ENCODE measurements at places on chromosomes 2 and 18.

- no peak for DNase-seq
Observed at GRCh38 chr18:62345909-62346308, 20.8 kb downstream of the TNFRSF11A start.

DNA sequence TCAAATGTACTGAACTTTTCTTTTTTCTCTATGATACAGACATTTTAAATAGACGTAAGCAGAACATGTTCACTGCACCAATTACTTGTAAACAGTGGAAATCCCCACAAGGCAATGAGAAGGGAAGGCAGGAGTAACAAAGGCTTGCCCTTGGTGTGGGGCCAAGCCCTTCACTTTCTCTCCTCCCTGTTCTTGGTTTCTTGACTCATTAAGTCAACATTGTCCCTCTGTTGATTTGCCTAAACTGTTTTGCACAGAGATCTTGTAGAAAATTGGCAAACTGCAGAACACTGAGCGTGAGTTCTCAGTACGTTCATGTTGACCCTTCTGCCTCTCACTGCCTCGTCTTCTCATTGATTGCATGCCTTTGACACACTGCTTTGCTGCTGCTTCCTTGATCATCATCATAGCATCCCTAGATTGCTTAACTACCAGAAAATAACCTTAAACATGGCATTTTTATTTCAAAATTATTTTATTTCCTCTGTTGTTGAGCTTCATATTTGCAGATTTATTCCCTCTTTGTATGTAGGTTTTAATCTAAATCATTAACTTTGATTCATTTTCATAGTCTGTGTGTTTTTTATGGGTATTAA, 257.7 kb downstream of the PTGR3 start:
- DNase-seq = no peak

GRCh38 chr2:40451918-40452605, at the start of gene SLC8A1:
Gene SLC8A1, minus strand, starts transcription at chr2:40452090.
- DNase-seq = no peak

GRCh38 chr2:177430411-177430810, 37.8 kb downstream of the AGPS start:
- DNase-seq = no peak

GRCh38 chr2:26883956-26884355, 36.0 kb downstream of the DPYSL5 start:
- no peak for DNase-seq

DNA sequence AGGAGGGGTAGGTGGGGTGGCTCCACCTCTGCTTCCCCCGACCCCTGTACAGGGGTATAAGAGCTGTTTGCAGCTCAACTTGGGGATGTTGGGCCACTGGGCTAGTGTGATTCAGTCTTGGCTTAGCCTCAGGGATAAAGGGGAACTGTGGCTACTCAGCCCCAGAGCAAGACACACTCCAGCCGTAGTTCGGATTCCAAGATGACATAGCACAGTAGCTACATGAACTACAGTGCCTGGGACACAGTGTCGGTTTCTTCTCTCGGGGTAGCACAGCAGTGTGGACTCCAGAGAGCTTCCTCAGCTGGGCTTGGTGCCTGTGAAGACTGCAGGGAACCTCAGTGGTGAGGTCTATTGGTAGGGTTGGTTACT, 21.1 kb downstream of the CARF start:
- DNase-seq = peak; percentile 11

DNA sequence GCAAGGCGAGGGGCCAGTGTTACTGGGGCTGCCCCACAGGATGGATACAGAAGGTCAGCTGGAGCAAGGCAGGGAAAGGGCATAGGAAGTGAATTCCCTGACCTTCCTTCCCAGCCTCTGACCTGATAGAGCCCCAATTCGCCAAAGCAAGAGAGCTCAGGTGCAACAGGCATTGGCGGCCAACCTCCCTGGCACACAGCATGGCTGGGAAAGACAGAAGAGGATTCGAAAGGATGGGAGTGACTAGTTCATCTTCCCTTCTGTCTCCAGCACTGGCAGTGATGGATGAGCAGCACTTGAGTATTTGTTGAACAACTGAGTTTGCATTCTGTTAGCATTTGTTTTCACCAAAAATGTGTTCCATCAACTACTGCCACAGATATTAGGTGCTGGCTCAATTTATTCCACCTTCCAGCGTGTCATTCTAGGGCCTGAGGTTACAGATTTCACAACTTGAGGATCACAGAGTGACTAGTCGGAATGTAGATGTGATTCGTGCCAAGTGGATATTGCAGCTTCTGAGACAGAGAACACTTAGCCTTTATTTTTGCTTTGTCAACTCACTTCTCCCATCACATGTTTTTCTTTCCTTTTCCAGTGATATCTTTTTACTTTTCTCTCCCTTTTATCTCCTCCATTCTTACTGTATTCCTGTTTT, 6.2 kb downstream of the COPS8 start:
- DNase-seq = no peak

DNA sequence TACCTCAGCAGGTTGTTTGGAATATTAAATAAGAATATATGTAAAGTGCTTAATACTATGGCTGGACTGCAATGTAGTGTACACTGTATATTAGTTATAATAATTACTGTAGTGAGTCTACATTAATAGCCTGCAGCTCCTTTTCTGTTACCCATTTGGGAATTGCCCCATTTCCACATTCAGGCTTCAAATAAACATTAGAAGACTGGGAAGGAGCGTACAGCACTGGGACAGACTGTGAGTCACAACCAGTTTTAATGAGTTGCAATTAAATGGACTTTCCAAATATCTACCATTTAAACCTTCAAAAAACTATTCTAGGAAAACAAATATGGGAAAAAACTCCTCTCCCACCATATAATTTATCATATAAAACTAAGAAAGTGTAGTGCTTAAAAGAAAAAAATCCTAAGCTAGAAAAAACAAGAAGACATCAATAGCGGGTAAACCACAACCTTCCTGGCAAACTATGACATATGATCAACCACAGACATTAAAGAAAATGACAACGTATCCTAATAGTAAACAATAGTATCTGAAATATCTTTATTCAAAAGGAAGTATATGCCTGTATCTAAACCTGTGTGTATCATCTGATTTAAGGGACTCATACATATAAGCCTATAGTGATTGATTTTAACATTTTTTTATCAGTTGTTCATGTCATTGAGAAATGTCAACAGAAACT, 86.1 kb downstream of the TRIP12 start:
- no peak for DNase-seq

DNA sequence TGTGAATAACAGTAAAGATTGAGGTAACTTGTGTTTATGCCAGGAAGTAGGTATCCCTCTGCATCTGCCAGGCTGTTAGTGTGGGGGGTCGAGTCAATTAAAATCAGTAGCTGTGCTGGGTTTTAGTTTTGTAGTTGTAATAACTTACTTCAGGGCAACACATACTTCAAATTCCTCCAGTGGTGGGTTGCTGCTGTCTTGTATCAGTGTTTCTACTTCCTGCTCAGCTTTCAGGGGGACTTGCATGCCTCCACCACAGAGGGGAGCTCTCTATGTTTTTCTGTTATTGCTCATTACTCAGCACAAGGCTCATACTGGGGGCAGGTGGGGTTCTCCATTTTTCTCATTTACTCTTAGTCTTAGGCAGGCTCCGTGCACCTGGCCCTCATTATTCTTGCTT, 136.8 kb downstream of the CAPN13 start:
- no peak for DNase-seq

DNA sequence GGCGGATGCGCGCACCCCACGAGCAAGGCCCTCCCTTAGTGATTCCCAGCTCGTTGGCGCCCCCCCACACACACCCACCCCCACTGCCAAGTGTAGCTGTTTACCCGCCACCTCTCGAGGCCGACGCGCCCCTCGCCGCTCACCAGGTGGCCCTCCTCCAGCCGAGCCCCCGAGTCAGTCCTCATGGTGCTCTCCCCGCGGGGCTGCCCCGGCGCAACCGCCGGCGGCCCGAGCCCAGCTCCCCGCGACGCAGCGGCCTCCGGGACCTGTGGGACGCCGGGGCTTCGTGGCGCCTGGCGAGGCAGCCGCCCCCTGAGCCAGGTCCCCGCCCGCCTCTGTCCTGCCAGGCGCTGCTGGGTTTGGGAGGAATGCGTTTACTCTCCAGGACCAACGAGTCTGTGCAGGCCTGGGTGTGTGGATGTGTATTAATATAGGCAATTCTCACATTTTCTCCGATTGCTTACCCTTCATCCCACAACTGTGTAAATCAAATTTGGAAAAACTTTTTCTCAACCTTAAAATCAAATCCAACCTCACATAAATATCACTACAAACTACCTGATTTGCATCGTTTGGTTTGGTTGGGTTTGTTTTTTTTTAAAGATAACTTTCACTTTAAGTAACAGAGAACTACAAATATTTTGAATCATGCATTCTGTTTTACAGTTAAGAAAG, at the start of gene TMEM237:
TSS of gene TMEM237 (minus strand) at position 288 of the 675 bp plus-strand sequence. CDS start at position 185, 103 bp downstream.
- peak; percentile 52 for DNase-seq

- no peak for DNase-seq
Observed at GRCh38 chr2:64641599-64641998, 12.1 kb downstream of the SERTAD2 start.

GRCh38 chr18:8871489-8871888, 166.1 kb downstream of the MTCL1 start:
- DNase-seq = no peak

- no peak for DNase-seq
Observed at GRCh38 chr18:67385455-67385854, 131.1 kb downstream of the DSEL start.

DNA sequence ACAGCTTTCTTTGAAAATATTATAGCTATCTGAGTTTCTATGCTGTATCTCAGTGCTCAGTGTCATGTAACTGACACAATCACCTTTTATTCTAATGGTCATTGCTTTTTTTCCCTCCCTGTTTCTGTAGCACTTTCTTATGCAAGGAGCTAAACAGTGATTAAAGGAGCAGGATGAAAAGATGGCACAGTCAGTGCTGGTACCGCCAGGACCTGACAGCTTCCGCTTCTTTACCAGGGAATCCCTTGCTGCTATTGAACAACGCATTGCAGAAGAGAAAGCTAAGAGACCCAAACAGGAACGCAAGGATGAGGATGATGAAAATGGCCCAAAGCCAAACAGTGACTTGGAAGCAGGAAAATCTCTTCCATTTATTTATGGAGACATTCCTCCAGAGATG, 56.4 kb downstream of the SCN2A start:
- no peak for DNase-seq

- DNase-seq = no peak
Observed at GRCh38 chr18:12048827-12049175, 44.8 kb upstream of the ANKRD62 start.

DNA sequence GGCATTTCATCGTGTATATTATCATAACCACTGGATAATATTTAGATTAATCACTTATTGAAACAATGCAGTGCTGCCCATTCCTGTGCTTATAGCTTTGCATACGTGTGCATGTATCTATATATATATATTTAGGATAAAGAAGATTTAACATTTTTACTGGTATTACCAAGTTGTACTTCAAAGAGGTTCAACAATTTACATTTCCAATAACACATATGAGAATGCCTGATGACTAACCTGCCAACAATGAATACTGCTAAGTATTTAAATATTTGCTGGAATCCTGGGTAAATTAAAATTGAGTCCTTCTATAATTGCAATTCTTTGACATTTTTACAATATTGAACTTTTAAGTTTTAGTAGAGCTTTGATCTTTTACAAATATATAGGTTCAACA, 111.4 kb downstream of the SLC39A10 start:
- DNase-seq = no peak

DNA sequence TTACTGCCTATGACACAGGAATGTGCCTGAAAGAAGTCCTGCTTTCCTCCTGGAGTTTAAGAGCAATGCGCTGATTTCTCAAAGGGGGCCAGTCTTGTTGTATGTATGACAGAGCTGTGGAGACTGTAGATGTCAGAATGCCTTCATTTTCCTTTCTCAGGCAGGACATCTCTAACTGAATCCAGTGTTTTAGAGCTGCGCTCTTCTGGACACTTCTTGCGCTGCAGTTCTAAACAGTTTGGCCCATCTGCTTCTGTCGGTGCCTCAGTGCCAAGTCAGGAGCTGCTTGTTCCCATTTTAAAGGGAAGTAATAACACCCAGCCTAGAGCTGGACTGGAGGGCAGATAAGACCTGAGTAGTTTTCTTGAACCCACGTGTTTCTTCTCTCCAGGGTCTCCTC, 91.4 kb downstream of the ESCO1 start:
- DNase-seq = no peak

DNA sequence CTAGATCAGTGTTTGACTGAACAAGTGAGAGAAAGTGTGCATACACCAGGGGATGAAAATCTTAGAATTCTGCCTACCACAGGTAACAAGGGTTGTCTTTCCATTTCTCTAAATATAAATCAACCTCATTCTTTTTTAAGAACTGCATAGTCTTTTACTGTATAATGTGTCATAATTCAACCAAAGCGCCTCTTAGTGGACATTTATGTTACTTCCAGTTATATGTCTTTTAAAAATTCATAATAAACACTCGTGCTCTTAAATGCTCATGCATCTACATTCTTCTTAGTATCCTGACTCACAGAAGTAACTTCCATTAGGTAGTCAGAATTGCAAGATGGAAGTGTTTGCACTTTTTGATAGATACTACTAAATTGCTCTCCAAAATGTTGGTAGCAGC, 76.2 kb downstream of the CHRNA1 start:
- peak; percentile 17 for DNase-seq

DNA sequence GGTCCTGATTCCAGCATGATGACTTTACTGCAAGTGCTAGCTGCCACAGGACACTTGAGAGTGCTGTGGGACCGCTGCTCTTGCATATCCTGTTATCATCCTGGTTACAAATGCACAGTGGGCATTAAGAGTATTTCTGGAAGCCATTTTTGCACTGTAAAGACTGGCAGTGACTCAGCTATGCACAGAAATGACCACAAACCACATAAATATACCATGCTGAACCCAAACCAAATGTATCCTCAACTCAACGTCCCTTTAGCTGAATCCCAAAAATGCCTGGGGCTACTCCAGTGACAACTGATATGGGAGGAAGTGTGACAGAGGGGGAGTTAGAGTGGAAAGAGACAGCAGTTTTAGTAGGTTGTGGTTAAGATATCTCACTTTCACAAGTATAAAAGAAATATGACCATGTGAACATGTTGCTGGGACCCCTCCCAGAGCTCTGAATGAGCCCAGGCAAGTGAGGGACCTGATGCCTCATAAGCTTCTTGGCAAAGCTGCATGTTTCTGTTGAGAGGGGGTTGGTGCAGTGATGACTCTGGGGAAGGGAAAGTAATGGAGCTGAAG, 37.3 kb downstream of the RHBDD1 start:
- no peak for DNase-seq

DNA sequence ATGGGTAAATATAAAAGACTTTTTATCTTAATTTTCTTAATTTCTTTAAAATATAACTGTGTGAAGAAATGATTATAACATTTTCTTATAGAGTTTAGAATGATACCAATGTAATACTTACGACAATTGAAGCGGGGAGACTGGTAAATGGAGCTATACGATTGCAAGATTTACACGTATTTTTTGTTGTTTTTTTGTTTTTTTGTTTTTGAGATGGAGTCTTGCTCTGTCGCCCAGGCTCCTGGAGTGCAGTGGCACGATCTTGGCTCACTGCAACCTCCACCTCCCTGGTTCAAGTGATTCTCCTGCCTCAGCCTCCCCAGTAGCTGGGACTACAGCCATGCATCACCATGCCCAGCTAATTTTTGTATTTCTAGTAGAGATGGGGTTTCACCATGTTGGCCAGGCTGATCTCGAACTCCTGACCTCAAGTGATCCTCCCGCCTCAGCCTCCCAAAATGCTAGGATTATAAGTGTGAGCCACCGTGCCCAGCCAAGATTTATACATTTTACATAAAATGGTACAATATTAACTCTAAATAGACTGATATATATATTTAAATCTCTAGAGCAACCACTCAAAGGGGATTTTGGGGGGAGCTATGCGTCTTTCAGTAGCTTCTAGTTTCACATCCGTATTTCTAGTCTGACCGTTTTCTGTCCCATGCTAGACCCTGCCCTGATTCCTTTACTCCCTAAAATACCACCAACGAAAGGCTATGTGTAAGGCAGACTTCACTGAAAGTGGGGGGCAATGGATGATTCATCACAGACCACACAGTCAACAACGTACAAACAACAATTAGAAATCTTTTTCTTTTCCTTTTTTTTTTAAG, 28.2 kb upstream of the ATG16L1 start:
- DNase-seq = no peak

Data from HTR-8/SVneo (cell line).